ENCODE measurements at places on chromosomes 2 and 18.

DNA sequence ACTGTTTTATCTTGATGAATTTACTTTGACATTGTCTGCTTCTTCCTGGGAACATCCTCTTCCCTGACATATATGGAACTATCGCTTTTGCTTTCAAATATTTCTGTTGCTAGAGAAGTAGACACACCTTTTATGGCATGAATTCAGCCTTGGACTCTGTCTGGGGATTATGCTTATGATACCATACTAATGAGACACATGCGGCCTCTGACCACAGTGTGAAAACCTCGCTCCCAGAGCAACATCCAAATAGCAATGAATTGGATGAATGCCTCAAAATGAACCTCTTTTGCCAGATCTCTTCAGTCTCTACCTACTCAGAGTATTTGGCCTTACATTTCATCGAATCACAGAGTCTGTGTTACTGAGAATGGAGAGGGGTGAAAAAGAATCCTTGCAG lies 70.9 kb downstream of the PIEZO2 start:
- no peaks in the 10 kb centered on the region for H3K36me3 ChIP-seq
- DNase-seq: no peak
- no peak overlapping the region for H3K4me3 ChIP-seq

DNA sequence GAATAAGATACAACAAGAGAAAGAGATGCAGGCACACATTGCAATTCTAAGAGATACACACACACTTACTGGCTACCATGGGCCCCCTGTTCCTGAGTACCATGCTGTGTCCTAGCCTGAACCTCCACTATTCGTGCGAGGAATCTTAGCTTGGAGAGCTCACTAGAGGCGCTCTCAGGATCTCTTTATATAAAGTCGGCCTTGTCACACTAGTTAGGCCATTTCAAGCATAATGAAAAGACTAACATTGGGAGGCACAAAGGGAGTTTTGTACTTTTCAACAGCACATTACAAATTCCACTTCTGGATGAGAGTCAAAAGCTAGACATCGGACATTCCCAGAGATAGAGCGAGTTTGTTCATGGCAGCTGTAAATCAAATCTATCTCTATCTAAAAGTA lies 365.2 kb downstream of the DSEL start:
- H3K4me1 ChIP-seq: no peaks in the 10 kb centered on the region
- H3K27ac ChIP-seq: no peak overlapping the region
- H3K4me3 ChIP-seq: no peak overlapping the region

- no peak overlapping the region for H3K4me3 ChIP-seq
- H3K4me1 ChIP-seq: no peaks in the 10 kb centered on the region
- no peak for DNase-seq
- H3K36me3 ChIP-seq: no peaks in the 10 kb centered on the region
- no peaks in the 10 kb centered on the region for H3K27me3 ChIP-seq
- no peak overlapping the region for H3K27ac ChIP-seq
Observed at GRCh38 chr2:120618830-120619229, 116.8 kb upstream of the GLI2 start.

GRCh38 chr2:196286821-196287220 lies 115.4 kb upstream of the STK17B start:
- H3K27me3 ChIP-seq: no peaks in the 10 kb centered on the region
- H3K4me1 ChIP-seq: peaks cover 8% of the 10 kb centered on the region
- no peaks in the 10 kb centered on the region for H3K36me3 ChIP-seq
- H3K27ac ChIP-seq: no peak overlapping the region
- H3K4me3 ChIP-seq: no peak overlapping the region

DNA sequence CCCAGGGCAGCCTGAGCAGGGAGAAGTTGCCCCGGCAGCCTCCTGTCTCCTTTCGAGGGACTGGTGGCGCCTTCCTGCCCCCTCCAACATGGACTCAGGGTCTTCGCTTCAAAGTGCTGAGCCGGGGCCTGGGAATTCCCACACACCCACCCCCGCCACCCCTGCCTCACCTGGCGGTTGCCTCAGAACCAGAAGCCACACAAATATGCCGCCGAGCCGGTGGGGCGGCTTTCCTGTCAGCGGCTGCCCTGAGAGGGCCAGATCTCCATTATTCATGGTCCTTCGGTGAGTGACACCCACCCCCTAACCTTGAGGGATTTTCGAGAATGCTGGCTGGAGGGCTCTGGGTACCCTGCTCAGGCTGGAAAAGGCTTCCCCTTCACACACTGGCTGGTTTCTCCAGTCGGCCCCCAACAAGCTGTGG lies 71.7 kb downstream of the SMAD7 start:
- H3K27ac ChIP-seq: no peak overlapping the region
- no peaks in the 10 kb centered on the region for H3K36me3 ChIP-seq
- DNase-seq: peak; percentile 46
- H3K4me3 ChIP-seq: no peak overlapping the region

DNA sequence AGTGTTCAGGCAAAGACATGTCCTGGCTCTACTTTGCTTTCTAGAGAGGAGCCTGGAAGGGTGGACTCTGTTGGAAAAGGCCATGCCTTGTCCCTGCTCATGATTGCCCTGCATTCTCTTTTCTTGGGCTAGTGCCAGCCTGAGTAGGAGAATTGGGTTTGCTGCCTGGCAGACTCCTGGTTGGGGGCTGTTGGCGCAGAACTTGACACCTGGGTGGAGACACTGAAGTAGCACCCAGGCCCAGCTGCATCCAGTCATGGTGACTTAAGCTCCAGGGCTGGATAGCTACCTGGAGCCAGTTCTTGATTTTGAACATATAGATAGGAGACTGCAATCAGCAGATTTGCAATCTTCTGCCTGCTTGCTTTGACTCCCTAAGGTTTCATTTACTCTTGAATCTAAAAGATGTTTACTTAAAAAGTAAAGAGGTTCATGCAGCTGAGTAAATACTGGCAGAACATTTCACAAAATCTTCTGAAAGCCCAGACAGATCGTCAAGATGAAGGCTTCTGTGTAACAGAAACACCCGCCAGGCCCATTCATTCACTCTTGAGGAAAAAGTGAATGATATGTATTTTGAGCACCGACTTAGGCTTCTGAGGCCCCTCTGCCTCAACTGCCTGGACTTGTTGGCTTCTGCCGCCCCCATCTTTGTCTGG lies 38.0 kb upstream of the YWHAQ start:
- H3K36me3 ChIP-seq: no peaks in the 10 kb centered on the region
- H3K4me1 ChIP-seq: no peaks in the 10 kb centered on the region
- no peak overlapping the region for H3K4me3 ChIP-seq

DNA sequence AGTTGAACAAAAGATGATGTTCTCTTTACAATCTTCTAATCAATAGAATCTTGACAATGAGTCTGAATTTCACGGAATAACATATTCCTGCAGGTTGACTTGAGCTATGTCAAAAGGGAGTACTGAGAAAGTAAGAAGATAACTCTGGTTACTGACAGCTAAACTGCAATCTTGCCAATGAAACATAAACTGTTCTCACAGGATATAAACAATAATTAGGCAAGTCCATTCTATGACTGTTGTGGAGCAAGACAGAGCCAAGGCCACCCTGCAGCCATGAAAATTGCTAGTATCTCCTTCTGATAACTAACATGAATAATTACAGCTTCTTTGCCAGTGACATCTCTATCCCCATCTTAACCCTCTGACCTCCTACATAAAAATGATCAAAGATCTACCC lies 6.3 kb upstream of the RPRD1A start:
- H3K4me1 ChIP-seq: no peaks in the 10 kb centered on the region
- no peak overlapping the region for H3K4me3 ChIP-seq
- no peak overlapping the region for H3K27ac ChIP-seq

DNA sequence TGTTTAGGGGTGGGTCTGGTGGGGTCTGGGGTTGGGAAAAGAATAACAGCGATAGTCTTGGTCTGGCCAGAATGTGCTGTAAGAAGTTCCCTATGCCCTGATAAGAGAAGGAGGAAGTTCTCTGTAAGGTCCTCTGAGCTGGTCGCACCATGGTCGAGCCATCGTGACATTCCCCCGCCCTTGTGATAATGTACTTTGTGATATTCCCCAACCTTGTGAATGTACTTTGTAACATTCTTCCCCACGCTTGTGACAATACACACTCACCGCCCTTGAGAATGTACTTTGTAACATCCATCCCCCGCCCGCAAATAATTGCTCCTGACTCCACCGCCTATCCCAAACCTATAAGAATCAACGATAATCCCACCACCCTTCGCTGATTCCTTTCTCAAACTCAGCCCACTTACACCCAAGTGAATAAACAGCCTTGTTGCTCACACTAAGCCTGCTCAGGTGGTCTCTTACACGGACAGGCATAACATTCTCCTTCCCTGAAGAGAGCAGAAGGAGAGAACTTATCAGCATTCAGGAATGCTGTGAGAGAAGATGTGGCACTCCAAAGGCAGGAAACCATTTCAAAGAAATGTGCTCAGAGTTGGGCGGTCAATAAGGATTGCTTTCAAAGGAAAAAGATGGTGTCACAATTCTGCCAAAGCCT lies 17.8 kb upstream of the DUSP19 start:
- DNase-seq: no peak
- no peak overlapping the region for H3K4me3 ChIP-seq
- H3K27ac ChIP-seq: no peak overlapping the region
- H3K36me3 ChIP-seq: no peaks in the 10 kb centered on the region

- H3K4me3 ChIP-seq: no peak overlapping the region
- peaks cover 3% of the 10 kb centered on the region for H3K4me1 ChIP-seq
- H3K27ac ChIP-seq: no peak overlapping the region
- DNase-seq: no peak
- H3K27me3 ChIP-seq: no peaks in the 10 kb centered on the region
- no peaks in the 10 kb centered on the region for H3K36me3 ChIP-seq
Observed at GRCh38 chr18:34971313-34971712, 69.9 kb upstream of the MAPRE2 start.

GRCh38 chr2:182754231-182754630 lies 38.2 kb downstream of the DNAJC10 start:
- no peaks in the 10 kb centered on the region for H3K4me1 ChIP-seq
- no peaks in the 10 kb centered on the region for H3K27me3 ChIP-seq
- DNase-seq: no peak
- no peak overlapping the region for H3K27ac ChIP-seq
- no peaks in the 10 kb centered on the region for H3K36me3 ChIP-seq

DNA sequence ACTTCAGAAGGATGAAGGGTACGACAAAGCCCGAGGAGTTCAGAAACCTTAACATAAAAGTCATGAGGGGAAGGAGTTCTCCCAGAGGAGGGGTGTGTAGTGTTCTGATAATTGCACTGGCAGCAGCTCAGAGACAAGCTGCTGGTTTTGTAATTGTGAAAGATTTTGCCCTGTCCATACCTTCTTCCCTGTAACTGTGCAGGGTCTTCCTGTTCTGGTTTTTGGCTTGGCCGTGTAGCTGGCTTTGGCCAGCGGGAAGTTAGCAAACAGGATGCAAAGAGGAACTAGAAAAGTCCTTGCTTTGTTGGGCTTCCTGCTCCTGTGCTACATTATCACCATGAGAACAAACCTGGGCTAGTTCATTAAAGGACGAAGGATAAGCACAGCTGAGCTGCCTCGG lies 160.8 kb downstream of the LPIN1 start:
- no peak overlapping the region for H3K4me3 ChIP-seq
- H3K27ac ChIP-seq: no peak overlapping the region
- H3K4me1 ChIP-seq: no peaks in the 10 kb centered on the region
- no peak for DNase-seq

DNA sequence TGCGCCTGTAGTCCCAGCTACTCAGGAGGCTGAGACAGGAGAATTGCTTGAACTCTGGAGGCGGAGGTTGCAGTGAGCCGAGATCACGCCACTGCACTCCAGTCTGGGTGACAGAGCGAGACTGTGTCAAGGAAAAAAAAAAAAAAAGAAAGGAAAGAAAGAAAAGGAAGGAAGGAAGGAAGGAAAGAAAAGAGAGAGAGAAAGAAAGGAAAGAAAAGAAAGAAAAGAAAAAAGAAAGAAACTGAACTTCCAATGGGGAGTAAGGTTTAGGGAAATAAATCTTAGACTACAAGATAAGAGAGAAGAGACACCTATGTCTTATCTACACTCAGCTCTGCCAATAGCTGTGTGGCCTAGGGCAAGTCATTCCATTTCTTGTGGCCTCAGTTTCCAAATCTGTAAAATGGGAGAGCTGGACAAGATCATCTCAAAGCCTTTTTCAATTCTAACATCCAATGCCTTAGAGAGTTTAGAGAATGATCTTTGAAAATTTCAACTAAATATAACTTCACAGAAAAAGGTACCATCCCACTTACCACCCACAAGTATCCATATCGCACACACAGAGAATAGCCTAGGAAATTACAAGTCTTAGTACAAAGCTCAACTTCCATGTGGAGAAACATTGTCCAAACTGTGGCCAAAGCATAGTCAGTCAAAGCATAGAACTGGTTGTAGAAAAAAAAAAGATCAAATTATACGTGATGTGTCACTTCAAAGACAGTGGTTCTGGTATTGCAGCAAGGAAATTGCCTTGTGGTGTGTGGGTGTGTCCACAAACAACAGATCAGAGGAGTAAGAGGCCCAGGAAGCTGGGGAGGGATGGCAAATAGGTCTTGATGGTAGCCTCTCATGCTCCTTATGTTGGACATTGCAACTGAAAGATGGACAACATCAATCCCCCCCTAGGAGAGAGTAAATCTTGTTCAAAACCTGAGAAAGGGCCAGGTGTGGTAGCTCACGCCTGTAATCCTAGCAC lies 42.4 kb downstream of the SLC14A2 start:
- DNase-seq: no peak
- H3K27ac ChIP-seq: no peak overlapping the region
- peaks cover 4% of the 10 kb centered on the region for H3K4me1 ChIP-seq
- H3K36me3 ChIP-seq: no peaks in the 10 kb centered on the region

GRCh38 chr2:239756031-239756789 lies 268.9 kb downstream of the NDUFA10 start:
- H3K36me3 ChIP-seq: no peaks in the 10 kb centered on the region
- peaks cover 17% of the 10 kb centered on the region for H3K4me1 ChIP-seq
- H3K27ac ChIP-seq: no peak overlapping the region
- DNase-seq: no peak
- H3K4me3 ChIP-seq: no peak overlapping the region

GRCh38 chr2:65413610-65414009 lies 18.8 kb downstream of the SPRED2 start:
- H3K27ac ChIP-seq: no peak overlapping the region
- H3K36me3 ChIP-seq: no peaks in the 10 kb centered on the region
- DNase-seq: no peak
- H3K4me1 ChIP-seq: no peaks in the 10 kb centered on the region
- no peaks in the 10 kb centered on the region for H3K27me3 ChIP-seq

DNA sequence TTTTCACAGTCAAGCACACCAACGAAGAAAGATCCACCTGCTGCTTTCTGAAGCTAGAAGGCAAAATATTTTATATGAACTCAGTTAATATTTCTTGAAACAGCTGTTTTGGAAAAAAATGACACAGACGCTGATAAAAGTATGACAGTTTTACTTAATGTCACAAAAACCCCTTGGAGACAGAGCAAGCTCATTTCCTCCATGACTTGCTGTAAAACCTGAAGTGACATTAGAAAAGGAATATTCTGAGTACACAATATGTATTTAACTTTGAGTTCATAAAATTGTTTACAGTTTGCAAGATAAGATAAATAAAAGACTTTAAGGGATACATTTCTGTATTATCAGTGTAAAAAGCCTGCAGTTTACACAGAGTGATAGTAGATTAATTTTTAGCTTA lies 105.4 kb downstream of the DSEL start:
- peaks cover 7% of the 10 kb centered on the region for H3K4me1 ChIP-seq
- no peaks in the 10 kb centered on the region for H3K36me3 ChIP-seq
- H3K4me3 ChIP-seq: no peak overlapping the region
- H3K27me3 ChIP-seq: no peaks in the 10 kb centered on the region
